ENCODE measurements at places on chromosomes 2 and 18.

DNA sequence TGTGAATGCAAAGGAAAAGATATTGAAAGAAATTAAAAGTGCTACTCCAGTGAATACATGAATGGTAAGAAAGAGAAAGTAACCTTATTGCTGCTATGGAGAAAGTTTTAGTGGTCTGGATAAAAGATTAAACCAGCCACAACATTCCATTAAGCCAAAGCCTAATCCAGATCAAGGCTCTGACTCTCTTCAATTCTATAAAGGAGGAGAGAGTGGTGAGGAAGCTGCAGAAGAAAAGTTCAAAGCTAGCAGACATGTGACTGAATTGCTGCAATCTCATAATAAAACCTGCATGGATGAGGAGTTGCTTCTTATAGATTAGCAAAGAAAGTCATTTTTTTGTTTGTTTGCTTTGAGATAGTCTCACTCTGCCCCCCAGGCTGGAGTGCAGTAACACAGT lies 130.2 kb downstream of the DNAH6 start:
- no peak overlapping the region for H3K4me3 ChIP-seq
- no peak for DNase-seq
- no peak overlapping the region for H3K27ac ChIP-seq

- H3K36me3 ChIP-seq, result no peaks in the 10 kb centered on the region
- no peak overlapping the region for H3K4me3 ChIP-seq
- no peak for DNase-seq
- no peaks in the 10 kb centered on the region for H3K4me1 ChIP-seq
- H3K27me3 ChIP-seq, result peaks cover 4% of the 10 kb centered on the region
- H3K27ac ChIP-seq, result no peak overlapping the region
Measured at GRCh38 chr2:177064422-177064821, 148.2 kb upstream of the HNRNPA3 start.

- H3K4me1 ChIP-seq, result no peaks in the 10 kb centered on the region
- H3K4me3 ChIP-seq, result no peak overlapping the region
- H3K27me3 ChIP-seq, result no peaks in the 10 kb centered on the region
- no peaks in the 10 kb centered on the region for H3K36me3 ChIP-seq
- H3K27ac ChIP-seq, result no peak overlapping the region
- DNase-seq, result no peak
Measured at GRCh38 chr2:128374001-128374710, 55.5 kb upstream of the HS6ST1 start.

- H3K27me3 ChIP-seq, result no peaks in the 10 kb centered on the region
- H3K27ac ChIP-seq, result no peak overlapping the region
- H3K4me1 ChIP-seq, result no peaks in the 10 kb centered on the region
- DNase-seq, result no peak
- H3K4me3 ChIP-seq, result no peak overlapping the region
Measured at GRCh38 chr2:81644189-81644588, 1339.6 kb upstream of the LRRTM1 start.

DNA sequence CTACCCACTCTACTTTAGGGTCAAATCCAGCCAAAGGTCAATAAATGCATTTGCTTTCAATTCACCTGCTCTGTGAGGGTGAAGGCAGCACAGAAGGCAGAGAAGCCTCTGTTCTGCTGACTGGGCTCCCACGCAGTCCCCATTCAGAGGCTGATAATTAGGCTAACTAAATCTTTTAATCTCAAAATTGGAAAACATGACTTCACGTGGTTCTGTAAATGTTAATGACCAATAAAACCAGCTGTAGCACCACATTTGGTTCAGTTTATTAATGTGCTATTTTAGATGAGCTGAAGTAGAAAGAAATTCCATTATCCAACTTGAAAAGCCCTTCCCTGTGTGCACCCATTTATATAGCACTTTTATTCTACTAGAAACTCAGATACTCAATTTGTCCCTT lies 310.6 kb downstream of the C1D start:
- H3K4me1 ChIP-seq, result no peaks in the 10 kb centered on the region
- no peak overlapping the region for H3K27ac ChIP-seq
- no peaks in the 10 kb centered on the region for H3K36me3 ChIP-seq

Measured in DND-41 (cell line).